ENCODE measurements at places on chromosomes 11 and 22.

DNA sequence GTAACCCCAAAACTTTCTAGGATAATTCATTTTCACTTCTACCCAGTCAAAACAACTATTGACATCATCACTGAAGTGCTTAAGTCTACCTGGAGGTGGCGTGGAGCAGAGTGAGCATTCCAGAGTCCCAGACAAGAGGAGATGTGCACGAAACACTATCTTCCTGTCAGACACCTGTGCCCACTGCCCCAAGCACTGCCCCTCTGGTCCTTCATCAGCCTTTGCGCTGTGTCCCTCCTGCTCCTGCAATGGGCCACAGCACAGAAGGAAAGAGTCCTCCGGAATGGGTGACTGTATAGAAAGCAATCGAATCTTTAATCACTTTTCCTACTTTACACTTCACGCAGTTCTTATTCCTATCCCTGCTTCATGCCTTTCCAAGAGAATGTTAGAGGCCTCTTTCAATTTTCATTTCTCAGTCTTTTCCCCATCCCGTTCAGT, 512 bp upstream of the GRIA4 start:
- no peak for DNase-seq

- DNase-seq: no peak
These were observed 82.0 kb upstream of the SC5D start for GRCh38 chr11:121210445-121211080.

- no peak for DNase-seq
These were observed 53.0 kb downstream of the SCUBE1 start for GRCh38 chr22:43289976-43290721.

DNA sequence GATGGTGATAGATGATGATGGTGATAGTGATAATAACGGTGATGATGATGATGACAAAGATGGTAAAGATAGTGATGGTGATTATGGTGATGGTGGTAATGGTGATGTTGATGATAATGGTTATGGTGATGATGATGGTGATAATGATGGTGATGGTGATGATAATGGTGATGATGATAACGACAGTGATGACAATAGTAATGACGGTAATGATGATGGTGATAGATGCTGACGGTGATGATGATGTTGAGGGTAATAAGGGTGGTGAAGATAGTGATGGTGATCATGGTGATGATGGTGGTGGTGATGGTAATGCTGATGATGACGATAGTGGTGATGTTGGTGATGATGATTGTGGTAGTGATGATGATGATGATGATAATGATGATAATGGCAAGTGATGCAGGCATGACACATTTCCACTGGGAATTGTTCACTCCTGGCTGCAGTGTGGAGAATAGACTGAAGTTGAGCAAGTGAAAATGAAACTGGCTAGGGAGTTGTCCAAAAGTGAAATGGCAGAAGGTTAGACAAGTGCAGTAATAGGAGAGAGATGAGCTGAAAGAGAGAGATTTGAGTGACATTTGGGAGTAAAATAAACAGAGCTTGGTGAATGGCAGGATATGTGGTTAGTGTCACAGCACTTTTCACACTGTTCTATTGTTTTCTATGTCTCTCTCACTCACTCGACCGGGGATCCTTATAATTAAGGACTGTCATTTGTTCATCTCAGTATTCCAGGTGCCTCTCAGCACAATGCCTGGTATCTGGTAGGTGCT, 992.5 kb downstream of the OPCML start:
- DNase-seq: no peak

GRCh38 chr11:8258784-8259183, 4.9 kb downstream of the LMO1 start:
- DNase-seq: peak; percentile 35

- no peak for DNase-seq
These were observed 1.7 kb downstream of the SLC37A4 start for GRCh38 chr11:119029069-119029339.

DNA sequence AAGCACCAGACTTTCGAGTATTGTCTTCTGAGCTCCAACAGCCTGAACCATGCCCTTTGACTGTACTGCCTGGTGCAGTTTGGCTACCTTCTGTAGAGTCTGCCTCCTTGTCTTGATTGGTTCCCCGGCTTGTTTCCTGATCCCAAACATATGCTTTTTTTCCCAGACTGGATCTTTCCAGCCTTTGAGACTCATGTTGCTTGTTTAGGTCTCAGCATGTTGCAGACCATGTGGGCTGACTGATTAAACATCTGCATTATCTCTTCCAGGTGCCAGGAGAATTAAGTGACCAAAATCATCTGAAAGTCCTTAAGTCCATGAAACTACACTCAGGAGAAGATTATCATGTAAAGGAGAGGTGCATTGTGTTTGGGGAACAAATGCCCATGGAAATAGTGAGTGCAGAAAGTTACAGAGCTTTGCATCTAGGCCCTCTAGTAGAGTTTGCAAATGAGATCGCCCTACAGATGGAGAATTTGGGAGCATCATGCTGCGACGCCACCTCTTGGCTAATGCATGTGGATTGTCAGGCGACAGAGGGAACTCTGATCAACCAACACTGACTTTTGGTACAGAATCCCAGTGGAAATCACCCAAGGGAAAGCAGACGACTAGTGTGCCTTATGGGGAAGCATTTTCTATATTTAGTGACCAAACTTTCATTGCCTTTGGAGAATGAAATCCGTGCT, 188.8 kb downstream of the BLID start:
- no peak for DNase-seq

DNA sequence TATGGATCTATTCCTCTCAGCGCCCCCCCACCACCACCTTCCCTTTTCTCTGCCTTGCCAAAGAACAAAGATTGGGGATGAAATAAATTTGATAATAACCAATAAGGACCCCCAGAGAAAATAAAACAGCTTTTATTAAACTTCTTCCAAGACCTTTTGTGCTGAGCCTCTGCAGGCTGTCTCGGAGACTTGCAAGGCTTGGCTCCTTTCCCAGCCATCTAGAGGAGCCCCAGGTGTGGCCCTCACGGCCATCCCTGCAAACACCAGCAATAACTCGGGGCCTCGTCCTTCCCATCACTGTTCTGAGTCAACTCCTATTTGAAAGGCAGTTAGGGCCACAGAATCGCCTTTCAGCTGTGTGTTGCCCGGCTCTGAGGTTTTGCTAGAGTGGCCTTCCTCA, 51.2 kb upstream of the LMO1 start:
- DNase-seq: no peak

DNA sequence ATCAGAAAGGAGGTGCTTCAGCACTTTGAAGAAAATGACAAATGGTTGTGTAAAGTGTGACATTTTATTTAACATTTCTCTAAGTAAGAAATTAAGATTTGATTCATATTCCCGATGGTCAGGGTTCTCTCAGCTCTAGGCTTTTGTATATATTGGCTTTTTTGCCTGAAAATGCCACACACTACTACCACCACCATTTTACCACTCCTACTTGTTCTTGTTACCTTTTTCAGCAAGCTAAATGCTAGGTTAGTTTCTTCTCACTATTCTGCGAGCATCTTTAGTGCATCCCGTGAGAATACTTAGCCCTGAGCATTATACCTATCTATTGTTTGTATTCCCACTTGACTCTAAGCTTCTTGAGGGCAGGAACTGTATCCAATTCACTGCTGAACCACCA, 177.6 kb upstream of the MTNR1B start:
- no peak for DNase-seq

GRCh38 chr11:12394601-12395000, 17.2 kb downstream of the PARVA start:
- no peak for DNase-seq

- DNase-seq: no peak
These were observed 120.2 kb downstream of the TRIM29 start for GRCh38 chr11:120017582-120018150.

GRCh38 chr11:101825531-101825930, 89.3 kb upstream of the CEP126 start:
- no peak for DNase-seq

DNA sequence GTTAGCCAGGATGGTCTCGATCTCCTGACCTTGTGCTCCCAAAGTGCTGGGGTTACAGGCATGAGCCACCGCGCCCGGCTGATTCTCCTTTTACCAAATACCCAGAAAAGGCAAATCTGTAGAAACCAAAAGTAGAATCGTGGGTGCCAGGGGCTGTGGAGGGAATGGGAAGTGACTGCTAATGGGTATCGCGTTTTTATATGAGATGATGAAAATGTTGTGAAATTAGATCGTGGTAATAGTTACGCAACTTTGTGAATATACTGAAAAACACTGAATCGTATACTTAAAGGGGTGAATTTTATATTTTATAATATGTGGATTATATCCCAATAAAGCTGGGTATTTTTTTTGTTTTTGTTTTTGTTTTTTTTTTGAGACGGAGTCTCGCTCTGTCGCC, 48.2 kb upstream of the CREB3L1 start:
- DNase-seq: no peak

DNA sequence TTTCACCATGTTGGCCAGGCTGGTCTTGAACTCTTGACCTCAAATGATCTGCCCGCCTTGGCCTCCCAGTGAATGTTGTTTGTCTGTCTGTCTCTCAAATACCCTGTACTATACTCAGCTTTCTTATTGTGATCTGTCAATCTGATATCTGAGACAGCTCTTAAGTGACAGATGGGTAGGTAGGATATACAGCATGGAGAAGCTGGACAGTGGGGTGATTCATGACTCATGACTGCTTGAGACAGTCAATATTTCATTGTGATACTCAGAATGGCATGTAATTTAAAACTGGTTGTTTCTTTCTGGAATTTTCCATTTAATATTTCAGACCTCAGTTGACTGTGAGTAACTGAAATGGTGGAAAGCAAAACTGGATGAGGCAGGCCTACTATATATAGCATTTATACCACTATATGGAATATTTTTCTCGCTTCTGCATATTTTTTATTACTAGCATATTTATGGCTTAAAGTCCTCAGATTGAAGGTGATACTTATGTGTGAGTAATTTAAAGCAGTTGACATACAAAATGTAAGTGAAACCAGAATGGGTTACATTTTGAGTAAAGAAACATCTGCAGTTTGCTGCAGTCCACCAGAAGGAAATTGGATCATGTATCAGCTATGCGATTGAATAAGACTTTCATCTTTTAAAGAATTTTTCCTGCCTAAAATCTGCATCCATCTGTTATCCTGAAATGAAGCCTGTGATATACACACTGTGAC, 22.3 kb downstream of the ARHGAP42 start:
- DNase-seq: no peak

DNA sequence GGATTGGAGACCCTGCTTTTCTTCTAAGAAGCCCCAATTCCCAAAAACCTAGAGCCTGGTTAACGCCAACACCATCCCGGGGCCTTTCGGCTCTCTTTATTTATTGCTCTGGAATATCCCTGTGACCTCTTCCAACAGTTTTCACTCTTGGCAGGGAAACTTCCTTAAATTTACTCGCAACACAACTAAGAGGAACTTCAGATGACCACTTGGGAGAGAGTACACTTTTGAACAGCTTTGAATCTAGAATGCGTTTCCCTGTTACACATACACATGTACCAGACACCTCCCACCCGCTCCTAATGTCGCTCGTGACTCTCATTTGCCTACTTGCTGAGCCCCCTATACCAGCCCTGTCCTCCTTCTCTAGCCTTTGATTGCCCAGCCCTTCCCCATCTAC, 19.4 kb downstream of the TUBA8 start:
- DNase-seq: no peak

DNA sequence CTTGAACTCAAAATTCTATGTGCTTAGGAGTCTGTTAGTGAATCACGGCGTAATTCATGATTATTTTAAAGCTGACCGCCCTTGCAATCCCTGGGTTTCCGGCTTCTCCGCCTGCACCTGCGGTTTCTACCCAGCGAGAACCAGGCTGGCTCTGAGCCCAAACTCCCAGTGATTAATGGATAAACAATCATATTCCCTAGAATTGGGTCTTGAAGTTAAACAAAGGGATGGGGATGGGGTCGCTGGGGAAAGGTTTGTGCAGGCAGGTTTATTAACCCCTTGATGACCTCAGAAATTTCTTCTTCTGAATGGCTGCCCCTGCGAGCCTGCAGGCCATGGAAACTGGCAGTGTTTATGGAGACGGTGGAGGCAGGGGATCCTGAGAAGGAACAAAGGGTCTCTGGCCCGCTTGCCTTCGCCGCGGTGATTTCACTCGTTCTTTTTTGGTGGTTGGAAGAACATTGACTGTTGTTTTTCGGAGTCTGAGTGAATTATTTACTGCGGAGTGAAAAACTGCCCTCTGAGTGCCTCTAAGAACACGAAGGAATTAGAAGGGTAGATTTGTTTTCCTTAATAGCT, 1000.3 kb downstream of the BRD1 start:
- no peak for DNase-seq

DNA sequence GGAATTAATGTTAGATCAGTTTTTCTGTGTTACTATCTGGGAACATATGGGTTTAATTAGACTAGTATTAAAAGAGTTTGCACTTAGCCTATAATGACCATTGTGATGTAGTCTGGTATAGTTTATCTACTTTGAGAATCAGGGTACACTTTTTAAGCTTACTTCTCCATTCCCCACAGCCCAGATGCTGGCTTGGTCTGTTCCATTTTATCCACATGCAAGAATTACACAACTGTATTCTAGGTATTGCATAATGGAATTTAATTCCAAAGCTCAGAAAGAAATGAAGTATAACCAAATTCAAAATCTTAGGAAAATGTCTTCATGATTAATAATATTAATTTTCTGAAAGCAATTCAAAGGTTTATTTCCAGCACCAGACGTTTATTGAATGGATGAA, 122.2 kb upstream of the PDGFD start:
- DNase-seq: no peak

GRCh38 chr11:123839131-123839530, 33.0 kb upstream of the OR6M1 start:
- DNase-seq: no peak

- no peak for DNase-seq
These were observed 6.3 kb downstream of the GUCY1A2 start for GRCh38 chr11:107011977-107012376.

All from coronary artery (tissue), 2 donors.